Panc1 (cell line): ENCODE measurements at places on chromosomes 12 and 14.
A peak's percentile ranks its signal among the peaks of the same experiment; 100 is the strongest.

GRCh38 chr14:88746052-88746451 is 46.7 kb downstream of the EML5 start:
- no peak overlapping the region for H3K27ac ChIP-seq
- H3K4me1 ChIP-seq = no peaks in the 10 kb centered on the region
- H3K36me3 ChIP-seq = no peaks in the 10 kb centered on the region
- H3K27me3 ChIP-seq = 0 out of 2 replicates have a peak, but pooled peaks cover 2% of the 10 kb centered on the region
- DNase-seq = no peak

GRCh38 chr12:4910502-4911315 is 1.0 kb downstream of the KCNA1 start:
- H3K27me3 ChIP-seq = no peaks in the 10 kb centered on the region; the same call in none of the 2 replicates
- H3K4me1 ChIP-seq = no peaks in the 10 kb centered on the region
- H3K4me3 ChIP-seq = peak overlapping the region; percentile 31
- no peak overlapping the region for H3K27ac ChIP-seq

DNA sequence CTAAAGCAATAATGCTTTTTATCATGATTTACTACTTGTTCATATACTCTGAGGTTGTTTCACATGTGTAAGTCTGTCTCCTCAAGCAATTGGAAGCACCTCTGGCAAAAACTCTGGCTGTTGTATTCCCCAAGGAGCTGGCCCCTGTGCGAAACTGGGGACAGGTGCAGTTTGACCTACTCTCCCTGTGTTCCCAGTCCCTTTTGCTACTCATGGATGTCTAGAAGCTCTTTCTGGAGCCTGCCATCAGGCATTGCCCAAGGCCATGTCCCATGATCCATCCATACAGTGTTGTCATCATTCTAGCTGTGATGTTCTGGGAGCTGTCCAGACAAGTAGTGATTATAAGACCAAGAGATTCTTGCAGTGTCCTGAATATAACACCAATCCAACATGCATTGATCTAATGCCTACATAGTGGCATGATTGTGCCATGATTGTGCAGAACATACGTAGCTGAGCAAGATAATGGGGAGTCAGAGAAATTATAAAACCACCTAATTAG is 14.9 kb downstream of the AKAP6 start:
- H3K36me3 ChIP-seq = no peaks in the 10 kb centered on the region
- no peak for DNase-seq
- no peak overlapping the region for H3K27ac ChIP-seq
- H3K27me3 ChIP-seq = no peaks in the 10 kb centered on the region
- no peak overlapping the region for H3K4me3 ChIP-seq

DNA sequence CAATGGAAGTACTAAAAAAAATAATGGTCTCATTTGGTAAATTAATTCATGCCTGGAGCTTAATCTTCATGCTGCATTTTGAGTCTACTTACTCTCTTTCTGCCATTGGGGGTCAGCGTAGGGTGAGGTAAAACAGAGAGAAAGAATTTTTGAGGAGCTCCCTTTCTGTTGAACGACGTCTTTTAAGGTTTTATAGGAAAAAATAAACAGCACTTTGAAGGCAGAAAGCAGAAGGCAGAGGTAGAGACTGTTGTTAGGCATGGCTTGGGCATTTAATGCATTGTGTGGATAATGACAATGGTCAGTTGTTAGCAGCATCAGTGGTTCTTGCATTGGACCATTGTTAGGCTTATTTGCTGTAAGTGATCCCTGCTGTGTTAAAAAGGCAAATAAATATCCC is 557.2 kb upstream of the STXBP6 start:
- no peak overlapping the region for H3K27ac ChIP-seq
- H3K36me3 ChIP-seq = no peaks in the 10 kb centered on the region
- H3K27me3 ChIP-seq = no peaks in the 10 kb centered on the region
- no peaks in the 10 kb centered on the region for H3K4me1 ChIP-seq

GRCh38 chr12:64098709-64099354 is 123.3 kb downstream of the KICS2 start:
- H3K4me3 ChIP-seq = no peak overlapping the region
- peaks cover 12% of the 10 kb centered on the region for H3K36me3 ChIP-seq
- H3K27ac ChIP-seq = no peak overlapping the region
- DNase-seq = no peak
- H3K27me3 ChIP-seq = no peaks in the 10 kb centered on the region

GRCh38 chr12:41465526-41465925 is 277.4 kb downstream of the PDZRN4 start:
- H3K4me1 ChIP-seq = no peaks in the 10 kb centered on the region
- H3K4me3 ChIP-seq = no peak overlapping the region
- no peak overlapping the region for H3K27ac ChIP-seq
- DNase-seq = no peak
- no peaks in the 10 kb centered on the region for H3K36me3 ChIP-seq

DNA sequence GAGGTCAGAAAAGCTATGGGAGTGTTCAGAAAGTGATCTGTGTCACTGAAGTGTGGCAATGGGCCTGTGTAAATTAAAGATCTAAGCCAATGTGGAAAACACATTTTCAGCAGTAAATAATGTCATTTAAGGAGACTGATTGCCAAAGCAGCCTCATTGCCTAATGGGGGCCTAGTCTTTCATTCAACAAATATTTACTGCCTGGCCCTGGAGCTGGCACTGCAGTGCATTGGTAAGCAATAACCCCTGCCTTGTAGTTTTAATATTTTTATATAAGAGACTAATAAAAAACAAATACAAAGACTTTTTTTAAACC is 326.6 kb downstream of the BTG1 start:
- no peaks in the 10 kb centered on the region for H3K4me1 ChIP-seq
- no peak overlapping the region for H3K4me3 ChIP-seq
- H3K27me3 ChIP-seq = no peaks in the 10 kb centered on the region
- no peak for DNase-seq

DNA sequence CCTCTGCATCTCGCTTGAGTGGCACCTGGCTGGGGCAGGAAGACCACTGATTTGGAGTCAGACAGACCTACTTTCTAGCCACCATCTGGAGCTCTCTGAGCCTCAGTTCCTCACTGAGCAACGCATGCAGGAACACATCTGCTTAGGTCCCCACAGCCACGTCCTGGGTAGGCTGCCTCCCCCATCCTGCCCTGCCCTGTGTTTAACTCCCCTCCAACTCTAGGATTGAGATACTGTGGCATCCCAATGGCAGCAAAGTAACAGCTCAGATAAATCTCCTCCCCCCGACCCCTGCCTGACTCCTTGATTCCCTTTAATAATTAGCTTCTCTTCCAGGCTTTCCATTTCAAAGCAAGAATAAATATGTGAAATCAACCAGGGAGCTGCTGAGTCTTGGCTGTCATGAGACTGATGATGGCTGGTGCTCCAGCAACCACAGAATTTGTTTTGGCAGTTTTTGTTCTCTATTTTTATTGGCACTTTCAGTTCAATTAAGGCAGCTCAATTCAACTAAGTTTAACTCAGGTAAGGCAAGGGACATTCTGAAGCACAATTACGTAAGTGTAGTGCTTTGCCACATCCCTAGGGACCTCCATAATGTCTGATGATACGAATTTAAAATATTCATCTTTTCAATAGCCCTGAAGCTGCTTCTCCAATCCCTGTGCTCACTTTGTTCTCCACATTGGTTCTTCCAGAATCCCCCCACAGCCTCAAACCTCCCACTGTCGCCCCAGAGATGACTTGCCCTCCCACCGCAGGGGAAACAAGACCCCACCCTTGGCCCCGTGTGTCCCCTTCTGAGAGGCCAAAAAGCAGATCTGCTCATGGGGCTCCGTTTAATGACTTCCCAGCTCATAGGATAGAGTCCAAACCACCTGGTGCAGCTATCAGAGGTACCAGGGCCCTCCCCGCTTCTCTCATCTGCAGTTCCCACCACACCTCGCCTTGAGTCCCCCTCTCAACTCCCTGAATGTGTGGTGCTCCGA is 58.2 kb downstream of the ESR2 start:
- DNase-seq = no peak
- no peak overlapping the region for H3K4me3 ChIP-seq
- H3K36me3 ChIP-seq = no peaks in the 10 kb centered on the region
- H3K4me1 ChIP-seq = no peaks in the 10 kb centered on the region

DNA sequence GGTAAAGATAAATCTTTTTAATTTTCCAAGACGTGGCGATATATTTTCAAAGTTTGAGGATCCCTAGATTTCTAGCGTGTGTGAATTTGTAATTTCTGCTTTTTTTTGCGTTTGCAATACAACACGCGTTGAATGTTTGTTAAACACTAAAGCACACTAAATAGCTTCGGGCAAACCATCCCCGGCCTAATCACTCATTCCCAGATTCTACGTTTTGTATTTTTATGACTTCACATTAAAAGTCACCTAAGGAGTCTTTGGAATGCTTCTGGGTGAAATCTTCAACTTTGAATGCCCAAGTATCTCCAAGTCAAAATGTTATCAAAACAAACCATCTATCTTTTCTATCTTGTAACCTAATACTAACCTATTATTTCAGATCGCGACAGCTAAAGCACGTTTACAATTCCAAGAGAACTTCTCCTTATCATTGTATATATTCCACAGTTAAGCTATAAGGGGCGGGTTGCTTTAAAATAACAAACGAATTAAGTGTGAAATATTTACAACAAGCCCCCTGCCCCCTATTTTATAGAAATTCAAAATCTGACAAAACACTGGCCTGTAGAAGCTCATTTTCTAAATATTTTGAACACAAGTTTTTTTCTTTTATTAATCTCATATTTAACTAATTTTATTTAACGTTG is 1.1 kb downstream of the ALX1 start:
- no peaks in the 10 kb centered on the region for H3K4me1 ChIP-seq
- H3K4me3 ChIP-seq = peak overlapping the region; percentile 34
- no peak overlapping the region for H3K27ac ChIP-seq
- DNase-seq = no peak
- no peaks in the 10 kb centered on the region for H3K27me3 ChIP-seq
- H3K36me3 ChIP-seq = no peaks in the 10 kb centered on the region

GRCh38 chr12:49578471-49579112 is 10.7 kb upstream of the MCRS1 start:
- no peak overlapping the region for H3K27ac ChIP-seq
- no peak overlapping the region for H3K4me3 ChIP-seq
- no peaks in the 10 kb centered on the region for H3K4me1 ChIP-seq
- H3K36me3 ChIP-seq = no peaks in the 10 kb centered on the region; the same call in 1 of the 2 replicates
- DNase-seq = no peak

- no peak for DNase-seq
- H3K36me3 ChIP-seq = no peaks in the 10 kb centered on the region
- H3K27me3 ChIP-seq = no peaks in the 10 kb centered on the region
- H3K4me1 ChIP-seq = no peaks in the 10 kb centered on the region
- H3K4me3 ChIP-seq = no peak overlapping the region
These were observed 163.7 kb upstream of the HIF1A start for GRCh38 chr14:61531465-61532122.

DNA sequence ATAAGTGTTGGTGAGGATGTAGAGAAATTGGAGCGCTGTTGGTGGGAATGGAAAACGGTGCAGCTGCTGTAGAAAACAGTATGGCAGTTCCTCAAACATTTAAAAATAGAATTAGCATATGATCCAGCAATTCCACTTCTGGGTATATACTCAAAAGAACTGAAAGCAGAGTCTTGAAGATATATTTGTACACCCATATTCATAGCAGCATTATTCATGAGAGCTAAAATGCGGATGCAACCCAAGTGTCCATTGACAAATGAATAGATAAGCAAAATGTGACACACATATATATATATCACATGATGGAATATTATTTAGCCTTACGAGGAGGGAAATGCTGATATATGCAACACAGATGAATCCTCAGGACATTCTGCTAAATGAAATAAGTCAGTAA is 84.7 kb upstream of the CEP83 start:
- H3K4me1 ChIP-seq = no peaks in the 10 kb centered on the region
- H3K4me3 ChIP-seq = no peak overlapping the region

GRCh38 chr14:89123851-89124250 is 293.2 kb downstream of the FOXN3 start:
- H3K36me3 ChIP-seq = no peaks in the 10 kb centered on the region
- no peak for DNase-seq

DNA sequence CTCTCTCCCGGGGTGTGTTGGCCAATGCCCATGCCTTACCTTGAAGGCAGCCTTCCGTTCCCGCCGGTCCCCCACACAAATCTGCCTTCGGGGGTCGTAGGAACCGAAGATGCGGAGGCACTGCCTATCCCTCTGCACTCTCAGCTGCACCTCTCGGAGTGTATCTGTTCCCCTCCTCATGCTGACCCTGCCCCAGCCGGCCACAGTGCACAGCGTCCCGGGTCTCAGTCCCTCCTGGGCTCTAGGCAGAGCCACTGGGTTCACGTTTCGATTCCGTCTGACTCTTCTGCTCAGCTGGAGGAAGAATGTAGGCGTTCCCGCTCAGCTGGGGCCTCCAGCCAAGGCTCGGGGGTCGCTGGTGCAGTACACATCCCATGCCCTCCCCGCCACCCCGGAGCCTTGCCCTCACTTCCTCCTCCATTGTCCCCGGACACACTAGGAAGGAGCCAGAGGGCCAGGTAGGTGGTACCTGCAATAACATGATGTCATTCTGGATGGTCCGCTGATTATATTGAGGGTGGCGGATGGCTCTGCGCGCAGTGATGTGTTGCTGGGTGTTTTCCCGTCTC is 1.8 kb downstream of the CTSG start:
- no peak for DNase-seq
- no peaks in the 10 kb centered on the region for H3K36me3 ChIP-seq
- no peaks in the 10 kb centered on the region for H3K4me1 ChIP-seq
- no peak overlapping the region for H3K27ac ChIP-seq

DNA sequence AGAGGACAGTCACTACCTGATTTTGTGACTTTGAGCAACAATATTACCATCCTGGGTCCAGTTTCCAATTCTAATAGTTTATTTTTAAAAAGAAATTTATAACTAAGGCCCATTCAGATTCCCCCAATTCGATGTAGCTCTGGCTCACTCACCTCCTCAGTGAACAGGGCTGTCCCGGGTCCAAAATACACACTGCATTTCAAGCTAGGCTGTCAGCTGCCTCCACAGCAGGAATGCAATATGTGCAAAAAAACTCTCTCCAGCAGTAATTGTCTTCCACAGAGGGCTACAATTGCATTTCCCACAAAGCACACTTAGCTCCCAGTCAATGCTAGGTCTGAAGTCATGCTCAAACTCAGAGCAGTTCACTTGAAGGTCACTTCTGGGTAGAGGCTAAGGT is 39.3 kb upstream of the ZNF641 start:
- no peak for DNase-seq
- H3K4me3 ChIP-seq = no peak overlapping the region
- no peaks in the 10 kb centered on the region for H3K36me3 ChIP-seq
- H3K27me3 ChIP-seq = peaks cover 20% of the 10 kb centered on the region

DNA sequence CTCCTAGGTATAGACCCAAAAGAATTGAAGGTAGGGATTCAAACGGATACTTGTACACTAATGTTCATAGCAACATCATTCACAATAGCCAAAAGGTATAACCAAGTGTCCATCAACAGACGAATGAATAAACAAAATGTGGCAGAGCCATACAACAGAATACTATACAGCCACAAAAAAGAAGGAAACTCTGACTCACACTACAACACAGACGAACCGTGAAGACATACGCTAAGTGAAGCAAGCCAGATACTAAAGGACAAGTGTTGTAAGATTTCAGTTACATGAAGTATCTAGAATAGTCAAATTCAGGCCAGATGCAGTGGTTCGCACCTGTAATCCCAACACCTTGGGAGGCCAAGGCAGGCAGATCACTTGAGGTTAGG is 19.1 kb downstream of the CAMKK2 start:
- H3K36me3 ChIP-seq = no peaks in the 10 kb centered on the region
- H3K4me3 ChIP-seq = no peak overlapping the region
- no peaks in the 10 kb centered on the region for H3K4me1 ChIP-seq
- H3K27ac ChIP-seq = no peak overlapping the region

GRCh38 chr12:96812153-96812552 is 94.9 kb upstream of the NEDD1 start:
- H3K36me3 ChIP-seq = no peaks in the 10 kb centered on the region
- DNase-seq = no peak
- H3K4me1 ChIP-seq = no peaks in the 10 kb centered on the region
- H3K4me3 ChIP-seq = no peak overlapping the region
- no peak overlapping the region for H3K27ac ChIP-seq
